ENCODE measurements at places on chromosomes 6 and 20.

DNA sequence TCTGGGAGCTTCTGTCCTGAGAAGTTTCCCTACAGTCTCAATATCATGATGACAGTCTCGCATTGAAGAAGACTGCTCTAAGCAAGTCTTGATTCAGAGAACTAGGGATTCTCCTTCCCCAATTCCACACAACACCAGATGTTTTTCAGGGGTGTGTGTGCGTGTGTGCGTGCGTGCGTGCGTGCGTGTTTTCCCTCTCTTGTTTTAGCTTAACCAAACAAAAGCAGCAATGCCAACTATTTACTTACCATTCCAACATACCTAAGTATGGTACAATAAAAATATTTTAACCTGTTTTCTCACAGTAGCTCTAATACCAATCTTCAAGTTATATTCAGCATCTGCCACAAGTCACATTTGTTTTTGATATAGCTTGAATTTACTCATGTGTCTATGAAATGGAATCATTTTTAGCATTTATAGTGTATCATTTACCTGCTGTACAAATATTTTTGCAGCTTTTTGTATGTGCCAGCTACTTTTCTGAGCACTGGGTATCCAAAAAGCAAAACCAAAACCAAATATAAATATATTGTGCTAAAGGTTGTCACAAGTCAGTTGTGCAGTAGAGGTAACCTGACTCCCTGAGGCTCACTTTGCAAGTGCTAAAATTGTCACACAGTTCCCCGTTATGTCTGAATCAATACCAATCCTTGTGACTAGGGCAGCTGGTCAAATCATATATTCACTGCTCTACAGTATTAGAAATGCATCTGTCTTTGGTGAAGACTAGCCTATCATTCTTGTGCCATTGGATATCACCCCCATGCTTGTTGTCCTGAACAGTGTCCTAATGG is 21.7 kb upstream of the MYLIP start:
- DNase-seq, result no peak

- no peak for DNase-seq
Measured at GRCh38 chr20:36672991-36673390, 27.0 kb upstream of the SLA2 start.

GRCh38 chr20:63701051-63701328 is 4.5 kb downstream of the TNFRSF6B start:
- no peak for DNase-seq

DNA sequence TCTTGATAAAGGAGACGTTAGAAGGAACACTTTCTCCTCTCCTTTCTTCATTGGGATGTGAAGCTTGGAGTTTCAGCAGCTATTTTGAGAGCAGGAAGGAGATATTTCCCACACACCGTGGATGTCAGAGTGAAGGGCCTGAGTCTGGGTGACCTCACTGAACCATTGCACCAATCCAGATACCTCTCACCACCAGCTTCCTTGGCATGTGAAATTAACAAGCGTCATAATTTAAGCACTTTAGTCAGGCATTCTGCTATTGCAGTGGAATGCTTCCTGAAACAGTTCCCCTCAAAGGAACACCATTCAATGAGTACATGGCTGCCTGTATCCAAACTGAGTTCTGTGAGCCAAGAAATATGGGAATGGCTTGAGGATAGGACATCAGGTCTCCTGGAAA is 83.7 kb downstream of the CHMP4B start:
- DNase-seq, result no peak
